Vagina (tissue), 2 donors: ENCODE measurements at places on chromosomes 6 and 20.

GRCh38 chr6:136288566-136289326, 900 bp downstream of the BCLAF1 start:
- DNase-seq = peak; percentile 94

GRCh38 chr6:106527979-106528378, 101.3 kb downstream of the RTN4IP1 start:
- DNase-seq = no peak

- DNase-seq = no peak
Observed at GRCh38 chr6:79134699-79135474, 56.8 kb upstream of the PHIP start.

DNA sequence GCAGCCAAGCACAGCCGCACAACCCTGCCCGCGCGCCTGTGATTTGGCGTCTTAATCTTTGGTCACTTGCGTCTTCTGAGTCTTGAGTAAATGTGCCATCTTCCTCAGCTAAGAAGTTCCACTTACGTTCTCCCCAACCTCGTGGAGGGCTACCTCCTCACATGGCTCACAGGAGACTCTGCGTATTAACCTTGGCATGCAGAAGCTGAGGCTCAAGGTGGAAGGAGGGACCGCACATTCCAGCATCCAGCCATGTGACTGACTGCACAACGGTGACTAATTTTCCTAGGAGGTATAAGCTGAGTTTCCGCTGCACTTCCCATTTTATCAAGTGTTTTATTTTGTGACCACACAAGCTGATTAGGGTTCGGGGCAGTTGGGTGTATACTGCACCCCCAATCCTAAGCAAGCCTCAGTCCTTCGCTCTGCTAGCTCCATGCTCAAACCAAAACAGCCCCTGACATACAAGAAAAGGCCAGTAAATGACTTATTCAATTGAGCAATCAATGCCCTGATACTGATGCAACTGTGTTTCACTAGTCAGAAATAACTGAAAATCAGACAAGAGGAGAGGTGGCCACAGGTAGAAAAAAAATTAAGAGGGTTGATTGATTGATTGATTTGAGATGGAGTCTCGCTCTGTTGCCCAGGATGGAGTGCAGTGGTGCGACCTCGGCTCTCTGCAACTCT, 7.0 kb downstream of the BEND3 start:
- DNase-seq = no peak

GRCh38 chr6:109516929-109517328, 33.9 kb upstream of the ZBTB24 start:
- no peak for DNase-seq

DNA sequence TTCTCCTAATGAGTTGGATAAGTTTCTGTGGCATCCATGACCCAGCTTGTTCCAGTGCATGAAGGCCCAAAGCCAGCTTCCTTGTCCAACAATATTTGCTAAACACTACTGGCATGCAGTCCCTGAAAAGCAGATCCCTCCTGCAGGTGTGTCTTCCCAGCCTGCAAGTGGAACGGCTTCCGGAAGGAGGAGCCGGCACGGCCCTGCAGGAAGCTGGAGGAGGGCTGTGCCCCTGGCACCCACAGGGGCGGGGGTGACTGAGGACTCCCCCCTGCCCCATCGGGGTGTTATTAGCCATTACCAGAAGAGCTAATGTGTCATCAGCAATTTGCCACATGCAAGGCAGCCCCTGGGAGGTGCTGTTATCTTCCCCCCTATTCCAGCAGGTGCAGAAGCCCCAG, 27.4 kb downstream of the NPEPL1 start:
- DNase-seq = no peak

GRCh38 chr6:82484001-82484400, 120.4 kb downstream of the TPBG start:
- DNase-seq = no peak

- no peak for DNase-seq
Observed at GRCh38 chr20:49345524-49345923, 67.7 kb upstream of the ZNFX1 start.

- no peak for DNase-seq
Observed at GRCh38 chr6:9186148-9186547, 750.8 kb upstream of the SLC35B3 start.

- no peak for DNase-seq
Observed at GRCh38 chr6:43226192-43226851, 3.0 kb downstream of the DNPH1 start.

DNA sequence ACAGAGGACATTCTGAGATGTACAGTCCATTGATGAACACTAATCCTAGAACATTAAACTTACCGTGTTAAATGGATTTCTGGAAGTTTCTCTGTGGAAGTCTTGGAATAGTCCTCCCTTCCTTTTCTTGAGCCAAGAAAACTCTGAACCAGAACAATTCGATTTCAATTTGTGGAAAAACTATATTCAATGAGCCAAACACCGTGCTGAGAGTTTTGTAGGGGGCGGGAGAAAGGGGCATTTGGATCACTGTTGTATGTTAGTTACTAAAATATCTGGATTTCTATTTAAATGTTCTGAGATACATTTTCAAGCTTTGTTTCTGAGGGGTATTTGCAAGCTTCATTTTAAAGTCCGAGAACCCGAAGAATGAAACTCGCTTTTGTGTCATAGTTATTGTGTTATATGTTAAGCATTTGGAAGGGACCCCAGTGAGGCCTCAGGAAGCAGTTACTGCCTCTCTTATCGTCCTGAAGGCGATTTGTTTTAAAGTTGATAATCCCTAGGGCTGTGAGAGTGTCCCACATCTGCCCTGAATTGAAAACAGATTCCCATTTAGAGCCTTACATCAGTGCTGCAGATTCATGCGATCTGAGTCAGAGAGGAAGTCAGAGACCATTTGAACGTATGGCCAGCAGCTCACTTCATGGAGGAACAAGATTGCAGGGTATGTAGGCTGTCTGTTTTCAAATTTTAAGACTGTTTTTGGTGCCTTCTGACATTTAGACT, 70.8 kb upstream of the SASH1 start:
- no peak for DNase-seq

GRCh38 chr20:44491635-44492395, 16.1 kb downstream of the TTPAL start:
- no peak for DNase-seq

GRCh38 chr6:88629838-88630494, 333.5 kb downstream of the RNGTT start:
- DNase-seq = no peak

DNA sequence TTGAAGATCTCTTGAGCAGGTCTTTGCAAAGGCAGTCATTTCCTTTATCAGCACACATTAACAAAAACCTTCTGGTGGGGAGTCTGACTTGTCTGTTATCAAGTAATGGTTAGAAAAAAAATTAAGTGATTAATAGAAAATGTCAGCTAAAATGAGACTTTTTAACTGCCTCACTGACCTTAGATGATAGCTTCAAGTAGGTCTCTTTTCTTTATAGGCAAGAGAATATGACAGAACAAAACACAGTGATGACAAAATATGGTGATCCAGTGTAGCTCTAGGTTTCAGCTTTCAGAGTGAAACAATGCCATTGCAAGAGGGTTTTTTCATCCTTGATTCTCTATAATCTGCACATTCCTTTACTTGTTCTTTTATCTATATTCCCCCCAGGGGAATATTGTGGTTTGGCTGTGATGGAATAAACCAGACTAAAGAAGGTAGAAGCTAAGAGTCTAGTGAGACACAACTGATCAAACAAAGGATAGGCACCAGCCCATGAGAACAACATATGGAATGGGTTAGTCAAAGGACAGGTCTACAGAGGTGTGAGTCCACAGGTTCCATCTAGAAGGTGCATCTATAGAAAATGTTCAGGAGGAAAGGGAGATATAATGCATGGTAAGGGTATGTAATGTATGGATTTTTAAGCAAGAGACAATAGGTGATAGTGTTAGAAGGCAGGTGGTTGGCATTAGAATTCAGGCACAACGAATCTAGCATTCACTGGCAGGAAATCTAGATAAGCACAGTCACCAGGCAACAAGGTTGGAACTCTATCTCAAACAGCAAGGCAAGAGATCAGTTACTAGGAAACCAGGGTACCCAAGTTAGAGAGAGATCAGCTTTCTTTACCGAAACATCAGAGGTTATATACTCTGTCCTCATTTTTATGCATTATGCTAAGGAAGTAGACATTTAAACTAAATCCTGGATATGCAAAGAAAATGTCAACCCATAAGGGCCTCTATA, 228.9 kb upstream of the SMLR1 start:
- DNase-seq = no peak

- no peak for DNase-seq
Observed at GRCh38 chr6:9292975-9293374, 857.6 kb upstream of the SLC35B3 start.

- no peak for DNase-seq
Observed at GRCh38 chr20:49326026-49326425, 48.2 kb upstream of the ZNFX1 start.

- DNase-seq = no peak
Observed at GRCh38 chr6:15938107-15938506, 190.8 kb upstream of the MYLIP start.

DNA sequence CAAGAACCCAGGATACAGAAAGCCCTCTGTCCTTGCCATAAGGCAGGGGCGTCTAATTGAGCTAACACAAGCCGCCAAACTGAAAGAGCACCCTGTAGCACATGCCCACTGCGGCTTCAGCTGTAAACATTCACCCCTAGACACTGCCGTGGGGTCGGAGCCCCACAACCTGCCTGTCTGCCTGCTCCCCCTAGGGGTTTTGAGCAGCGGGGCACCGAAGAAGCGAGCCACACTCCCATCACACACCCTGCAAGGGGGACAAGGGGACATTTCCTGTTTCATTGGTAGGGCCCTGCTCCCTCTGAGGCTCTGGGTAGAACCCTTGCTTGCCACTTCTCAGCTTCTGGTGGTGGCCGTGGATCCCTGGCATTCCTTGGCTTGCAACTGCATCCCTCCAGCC, 45.2 kb upstream of the BCLAF1 start:
- no peak for DNase-seq

DNA sequence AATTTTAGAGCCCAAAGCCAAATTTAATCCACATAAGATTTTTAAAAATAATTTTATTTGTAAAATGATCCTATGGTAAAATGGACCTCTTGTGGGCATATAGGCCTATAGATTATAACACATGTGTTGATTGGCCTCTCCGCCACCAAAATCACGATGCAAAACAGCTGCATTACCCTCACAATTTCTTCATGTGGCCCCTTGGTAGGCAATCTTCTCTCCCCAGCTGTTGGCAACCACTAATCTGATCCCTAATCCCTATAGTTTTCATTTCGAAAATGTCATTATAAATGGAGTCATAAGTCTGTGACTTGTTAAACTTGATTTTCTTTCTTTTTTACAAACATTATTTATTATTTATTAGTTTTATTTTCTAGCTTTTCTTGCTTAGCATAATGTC, 263.9 kb upstream of the SULF2 start:
- no peak for DNase-seq

- DNase-seq = no peak
Observed at GRCh38 chr6:76701610-76702009, 629.1 kb upstream of the IMPG1 start.

- DNase-seq = no peak
Observed at GRCh38 chr6:43311666-43312065, 3.0 kb upstream of the CRIP3 start.

- DNase-seq = no peak
Observed at GRCh38 chr6:129709196-129709768, 695 bp downstream of the ARHGAP18 start.

GRCh38 chr20:43564993-43565757, 6.3 kb downstream of the SGK2 start:
- DNase-seq = no peak

DNA sequence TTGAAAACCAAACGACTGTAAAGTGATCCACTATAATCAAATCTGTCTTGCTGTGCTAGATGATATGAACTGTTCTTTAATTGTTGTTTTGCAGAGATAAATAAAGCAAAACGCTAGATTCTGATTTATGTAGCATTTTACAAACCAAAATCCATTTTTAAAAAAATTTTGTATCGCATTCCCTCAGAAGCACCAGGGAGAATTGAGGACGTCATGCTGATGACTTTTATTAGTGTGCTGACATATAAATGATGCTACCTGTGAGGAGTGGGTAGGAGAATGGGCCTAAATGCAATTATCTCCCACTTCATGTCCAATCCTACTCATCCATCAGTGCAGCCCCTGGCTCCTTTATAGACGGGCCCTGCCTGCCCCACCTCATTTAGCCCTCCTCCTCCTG, 282.4 kb downstream of the PACRG start:
- DNase-seq = no peak

DNA sequence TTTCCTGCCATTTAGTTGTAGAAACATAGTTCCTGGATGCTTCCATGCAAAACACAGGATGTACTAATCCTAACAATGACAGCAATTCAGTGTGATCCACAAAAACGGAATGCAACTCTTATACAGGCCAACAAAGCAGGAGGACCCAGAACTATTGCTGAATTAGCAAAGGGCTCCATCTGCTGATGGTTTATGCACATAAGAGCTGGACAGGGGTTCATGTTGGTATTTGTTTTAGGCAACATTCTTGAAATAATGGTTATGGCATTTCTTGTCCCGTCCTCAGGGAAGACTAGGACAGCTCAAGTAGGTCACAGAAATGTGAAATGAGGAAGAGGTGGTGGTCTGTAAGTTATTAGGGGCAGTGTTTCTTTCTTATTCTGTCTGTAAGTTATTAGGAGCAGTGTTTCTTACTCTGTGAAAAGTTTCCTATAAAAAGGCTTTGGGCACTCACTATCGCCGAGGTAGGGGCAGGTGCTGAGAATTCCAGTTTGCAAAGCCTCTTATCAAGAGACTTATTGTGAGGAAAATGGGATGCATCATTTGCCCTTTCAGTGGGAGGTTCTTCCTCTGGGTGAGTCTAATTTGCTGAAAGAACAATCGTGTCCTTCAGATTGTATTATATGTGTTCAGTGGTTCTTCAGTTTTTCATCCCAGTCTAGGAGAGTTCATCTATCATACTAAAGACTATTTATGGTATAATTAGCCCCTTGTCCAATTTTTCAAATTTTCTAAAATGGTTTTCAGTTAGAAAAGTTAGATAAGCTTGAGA, 171.1 kb downstream of the MCHR2 start:
- no peak for DNase-seq

GRCh38 chr20:49785149-49785851, 27.3 kb upstream of the SLC9A8 start:
- no peak for DNase-seq

- DNase-seq = no peak
Observed at GRCh38 chr20:31581391-31581790, 23.7 kb upstream of the ID1 start.

DNA sequence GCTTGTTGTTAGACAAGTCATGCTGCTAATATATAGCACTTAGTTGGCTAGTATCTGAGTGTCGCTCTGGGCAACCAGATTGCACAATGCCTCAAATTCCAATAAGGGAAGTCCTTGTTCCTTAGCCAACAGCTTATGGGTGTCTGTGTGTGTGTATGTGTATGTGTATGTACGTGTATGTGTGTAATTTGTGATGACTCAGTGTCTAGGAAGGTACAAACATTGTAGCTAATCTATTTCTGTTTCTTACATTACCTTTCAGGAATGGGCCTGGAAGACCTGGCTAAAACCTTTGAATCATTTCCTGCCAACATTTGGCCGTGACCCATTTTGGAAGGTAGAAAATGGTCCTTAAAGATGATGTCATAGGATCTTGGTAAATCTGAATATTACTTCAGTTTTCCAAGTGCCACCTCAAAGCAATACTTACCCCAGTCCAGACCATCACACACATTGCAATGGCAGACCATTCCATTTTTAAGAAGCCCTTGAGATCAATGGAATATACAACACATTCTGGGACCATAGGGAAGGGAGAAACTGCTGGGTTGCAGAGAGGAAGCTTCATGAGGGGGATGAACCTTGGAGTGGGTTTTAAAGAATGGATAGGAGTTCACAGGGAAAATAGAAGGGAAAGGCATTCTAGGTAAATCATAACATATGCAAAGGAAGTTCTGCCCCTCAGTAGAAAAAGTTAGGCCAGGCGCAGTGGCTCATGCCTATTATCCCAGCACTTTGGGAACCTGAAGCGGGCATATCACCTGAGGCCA, 25.1 kb downstream of the NEDD9 start:
- DNase-seq = no peak
